ENCODE measurements at places on chromosomes 1 and 21.

- DNase-seq = no peak
Observed at GRCh38 chr1:198220428-198220827, 63.6 kb downstream of the NEK7 start.

DNA sequence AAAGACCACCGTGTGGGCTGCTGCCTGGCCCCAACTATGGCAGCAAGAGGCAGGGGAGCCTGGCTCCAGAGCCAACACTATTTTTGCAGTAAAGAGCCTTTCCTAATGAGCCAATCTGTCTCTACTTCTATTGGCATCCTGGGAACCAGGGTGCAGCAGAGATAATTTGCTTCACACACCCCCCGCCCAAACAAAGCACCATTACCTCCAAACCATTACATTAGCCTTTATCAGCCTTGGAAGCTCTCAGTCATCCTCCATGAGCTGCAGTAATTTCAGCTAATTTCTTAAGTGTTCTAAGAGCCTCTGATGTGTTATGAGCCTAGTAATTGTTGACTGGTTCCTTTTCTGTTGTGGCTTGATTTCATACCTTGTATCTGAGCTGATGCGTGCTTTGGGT lies 21.6 kb downstream of the ARMH1 start:
- DNase-seq = no peak

DNA sequence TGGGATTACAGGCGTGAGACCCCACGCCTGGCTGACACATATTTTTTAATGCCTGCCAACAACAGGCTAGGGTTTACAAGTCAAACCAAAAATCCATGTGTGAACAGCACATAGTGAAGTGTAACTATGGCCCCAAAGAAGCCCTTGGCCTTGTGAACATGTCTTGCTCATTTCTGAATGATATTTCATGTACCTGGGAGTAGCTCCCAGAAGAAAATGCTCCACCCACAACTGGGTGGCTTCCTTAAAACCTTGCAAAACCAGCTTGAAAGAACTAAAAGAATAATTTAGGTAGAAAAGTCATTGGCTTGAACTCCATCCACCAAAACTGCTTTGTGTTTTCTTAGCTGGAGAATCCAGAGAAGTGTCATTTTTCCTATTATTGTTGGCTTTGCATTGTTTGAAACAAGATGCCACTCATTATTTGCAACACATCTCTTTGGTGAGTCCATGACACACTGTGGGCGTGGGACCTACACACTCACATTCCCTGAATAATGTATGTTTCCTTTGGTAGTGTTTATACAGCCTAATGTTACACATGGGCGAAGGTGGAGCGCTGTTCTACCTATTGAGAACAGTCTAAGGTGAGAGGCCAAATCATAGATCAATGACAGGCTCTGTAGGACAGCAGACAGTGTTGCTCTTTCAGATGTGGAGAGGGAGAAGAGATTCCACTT lies 28.5 kb upstream of the SDE2 start:
- no peak for DNase-seq

- DNase-seq = peak; percentile 28
Observed at GRCh38 chr1:244065063-244065793, 14.1 kb downstream of the ZBTB18 start.

DNA sequence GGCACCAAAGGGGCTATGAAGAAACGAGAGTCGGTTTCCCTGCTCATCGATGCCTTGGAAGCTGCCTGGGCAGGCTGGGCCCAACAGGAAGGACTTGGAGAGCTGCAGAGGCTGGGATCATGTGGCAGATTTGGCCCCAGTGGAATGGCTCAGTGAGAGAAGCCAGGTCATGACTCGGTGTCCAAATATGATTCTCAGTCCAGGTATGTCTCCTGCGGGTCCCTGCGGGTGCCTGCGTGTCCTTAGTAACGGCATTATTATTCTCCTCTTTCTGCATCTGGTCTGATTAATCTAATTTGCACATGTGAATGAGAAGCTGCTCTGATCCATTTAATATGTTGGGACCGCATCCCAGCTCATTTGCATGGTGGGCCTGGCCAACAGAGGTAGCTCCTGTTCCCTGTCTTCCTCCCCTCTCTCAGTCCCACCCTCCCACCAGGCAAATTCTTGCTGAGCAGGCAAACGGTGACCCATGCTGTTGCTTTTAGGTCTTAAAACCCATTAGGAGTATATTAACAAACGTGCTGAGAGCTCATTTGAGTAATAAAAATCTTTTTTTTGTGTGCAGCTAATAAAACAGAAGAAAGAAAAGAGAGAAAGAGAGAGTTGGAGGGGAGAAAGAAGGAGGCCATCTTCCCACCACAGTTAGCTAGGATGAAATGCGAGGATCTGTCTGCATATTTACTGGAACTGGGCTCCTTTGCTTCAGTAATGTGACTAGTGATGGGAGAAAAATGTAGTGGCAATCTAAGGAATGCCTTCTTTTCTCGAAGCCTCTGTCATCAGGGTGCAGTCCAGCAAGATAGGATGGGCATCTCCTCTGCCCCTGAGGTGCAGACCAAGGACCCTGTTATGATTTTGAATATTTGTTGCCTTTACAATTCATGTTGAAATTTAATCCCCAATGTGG lies 133.5 kb downstream of the HMGB4 start:
- DNase-seq = peak; percentile 8

DNA sequence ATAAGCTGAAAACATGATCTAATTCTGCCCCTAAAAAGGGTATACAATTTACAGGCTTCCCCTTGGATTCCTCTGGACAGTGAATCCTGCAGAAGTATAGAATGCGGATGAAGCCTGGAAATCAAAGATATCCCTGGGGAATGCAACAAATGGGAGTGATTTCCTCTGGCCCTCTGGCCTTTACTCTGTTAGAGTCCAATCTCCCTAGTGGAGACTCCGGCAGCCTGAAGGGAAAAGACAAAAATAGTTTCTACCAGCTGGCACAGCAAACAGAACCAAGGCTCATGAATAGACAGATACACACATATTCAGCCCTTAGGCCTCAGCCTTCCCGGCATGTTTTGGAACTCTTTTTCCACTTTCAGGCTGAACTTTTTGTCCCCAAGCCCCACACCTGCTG lies 3.9 kb upstream of the LRRC52 start:
- no peak for DNase-seq

All from eye (tissue), 1 donor.